ENCODE measurements at places on chromosomes 7 and 10.

DNA sequence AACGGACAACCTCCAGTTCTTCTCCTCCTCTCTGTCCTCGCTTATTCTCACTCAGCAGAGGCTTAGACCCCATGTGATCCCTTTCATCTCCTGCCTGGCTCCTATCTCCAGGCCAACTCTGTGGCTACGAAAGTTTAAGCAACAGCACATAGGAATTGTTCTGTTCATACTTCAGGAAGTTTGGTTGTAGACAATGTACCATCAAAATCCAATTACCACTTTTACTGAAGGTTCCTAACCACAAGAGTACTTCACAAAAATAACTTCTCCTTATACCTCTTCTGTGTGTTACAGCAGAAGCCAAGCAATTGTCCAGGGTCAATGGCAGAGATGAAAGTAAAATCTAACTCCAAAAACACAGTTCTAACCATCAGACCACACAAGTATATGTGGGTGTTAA, 80.0 kb downstream of the SLC25A13 start:
- DNase-seq: no peak

GRCh38 chr10:37865264-37865663, 7.9 kb upstream of the ZNF248 start:
- no peak for DNase-seq

DNA sequence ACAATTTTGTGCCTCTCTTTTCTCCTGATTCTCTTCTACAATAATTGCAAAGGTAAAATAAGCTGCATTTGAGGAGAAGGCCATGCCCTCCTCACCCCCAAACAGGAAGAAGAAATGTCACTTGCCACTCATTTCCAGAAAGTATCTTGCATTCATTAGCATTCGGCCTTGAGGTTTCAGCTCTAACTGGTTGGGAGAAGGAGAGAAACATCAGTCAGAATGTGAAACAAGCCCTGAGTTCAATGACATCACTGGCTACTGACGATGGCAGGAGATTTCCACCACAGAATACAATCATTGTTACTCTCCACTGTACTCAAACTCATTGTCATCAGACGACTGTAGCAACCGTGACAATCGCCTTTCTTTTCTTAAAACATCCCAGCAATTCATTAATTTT, 72.8 kb downstream of the PRKCQ start:
- DNase-seq: no peak

- DNase-seq: no peak
Observed at GRCh38 chr7:27073076-27073475, 22.7 kb downstream of the HOXA1 start.

DNA sequence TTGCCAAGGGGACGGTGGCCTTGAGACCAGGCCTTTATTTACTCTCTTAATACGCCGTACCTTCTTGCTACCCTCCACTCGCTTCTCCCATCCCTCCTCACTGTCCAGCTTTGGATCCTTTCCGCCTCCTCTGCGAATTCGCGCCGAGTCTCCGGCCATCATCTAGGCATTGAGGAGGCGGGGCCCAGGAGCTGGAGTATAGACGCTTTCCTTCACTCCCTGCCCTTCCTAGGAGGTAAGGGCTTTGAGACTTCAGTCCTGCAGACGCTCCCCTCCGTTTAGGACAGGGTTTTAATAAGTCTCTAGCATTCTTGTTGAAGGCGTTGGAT, 538 bp downstream of the TFAM start:
- DNase-seq: no peak

- no peak for DNase-seq
Observed at GRCh38 chr7:101169838-101170551, 4.6 kb upstream of the VGF start.

- DNase-seq: no peak
Observed at GRCh38 chr7:30048582-30048981, 20.4 kb downstream of the PLEKHA8 start.

DNA sequence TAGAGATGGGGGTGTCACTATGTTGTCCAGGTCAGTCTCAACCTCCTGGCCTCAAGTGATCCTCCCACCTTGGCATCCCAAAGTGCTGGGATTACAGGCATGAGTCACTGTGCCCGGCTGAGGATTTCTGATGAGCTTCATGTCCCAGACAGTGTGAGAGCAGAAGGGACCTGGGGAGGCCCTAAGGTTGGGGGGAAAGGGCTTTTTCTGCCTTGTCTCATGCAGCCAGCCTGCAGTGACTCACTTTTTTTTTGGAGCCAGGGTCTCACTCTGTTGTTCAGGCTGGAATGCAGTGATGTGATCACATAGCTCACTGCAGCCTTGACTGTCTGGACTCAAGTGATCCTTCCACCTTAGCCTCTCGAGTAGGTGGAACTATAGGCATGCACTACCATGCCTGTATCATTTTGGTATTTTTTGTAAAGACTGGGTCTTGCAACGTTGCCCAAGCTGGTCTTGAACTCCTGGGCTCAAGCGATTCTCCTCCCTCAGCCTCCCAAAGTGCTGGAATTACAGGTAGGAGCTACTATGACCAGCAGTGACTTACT, 14.6 kb downstream of the COL26A1 start:
- DNase-seq: no peak

DNA sequence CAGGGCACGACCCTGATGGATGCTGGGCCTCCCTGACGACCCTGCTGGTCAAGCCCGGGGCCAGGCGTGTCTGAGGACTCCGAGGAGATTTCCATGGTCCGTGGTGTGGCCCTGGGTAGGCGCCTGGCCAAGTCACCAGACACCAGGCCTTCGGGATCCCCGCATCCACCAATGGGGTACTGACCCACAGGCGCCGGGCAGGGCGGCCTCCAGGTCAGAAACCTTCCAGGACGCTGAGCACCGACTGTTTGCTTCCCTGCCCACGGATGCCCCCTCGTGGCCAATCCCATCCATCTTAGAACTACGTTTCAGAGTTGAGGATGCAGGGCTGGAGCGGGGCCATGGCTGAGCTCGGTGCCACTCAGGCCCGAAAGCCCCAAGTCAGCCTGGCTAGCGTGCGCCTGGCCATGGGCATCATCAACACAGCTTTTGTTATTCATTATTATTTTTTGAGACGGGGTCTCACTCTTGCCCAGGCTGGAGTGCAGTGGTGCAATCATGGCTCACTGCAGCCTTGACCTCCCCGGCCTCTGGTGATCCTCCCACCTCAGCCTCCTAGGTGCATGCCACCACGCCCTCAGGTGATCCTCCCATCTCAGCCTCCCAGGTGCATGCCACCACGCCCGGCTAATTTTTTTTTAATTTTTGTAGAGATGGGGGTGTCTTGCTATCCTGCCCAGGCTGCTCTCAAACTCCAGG, 7.1 kb upstream of the AMZ1 start:
- no peak for DNase-seq

GRCh38 chr10:35640951-35641675, 983 bp downstream of the FZD8 start:
- DNase-seq: no peak

DNA sequence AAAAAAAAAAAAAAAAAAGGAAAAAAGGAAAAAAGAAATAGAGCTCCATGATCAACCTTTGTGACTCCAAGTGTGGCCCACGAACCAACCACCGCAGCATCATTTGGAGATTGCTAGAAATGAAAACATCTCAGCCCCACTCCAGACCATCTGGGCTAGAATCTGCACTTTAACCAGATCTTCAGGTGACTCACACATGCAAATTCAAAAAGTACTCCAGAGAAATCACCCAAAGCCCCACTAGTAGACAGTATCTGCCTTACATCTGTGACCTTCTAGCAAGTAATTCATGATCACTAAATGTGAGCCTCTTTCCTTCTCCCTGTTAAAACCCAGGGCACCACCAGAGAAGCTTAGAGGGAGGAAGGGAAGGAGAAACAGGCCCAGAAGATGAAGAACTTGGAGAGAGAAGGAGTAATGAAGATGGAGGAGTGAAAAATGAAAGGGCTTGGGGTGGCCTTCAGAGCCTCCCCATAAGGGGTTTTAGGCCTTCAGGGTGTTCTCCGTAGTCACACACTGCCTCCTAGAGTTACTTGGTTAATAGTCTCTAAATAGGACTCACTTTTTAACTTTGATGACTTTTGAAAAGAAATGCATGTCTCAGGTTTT, 94.0 kb downstream of the SLC37A3 start:
- no peak for DNase-seq

- DNase-seq: no peak
Observed at GRCh38 chr10:122019414-122019975, 30.5 kb downstream of the TACC2 start.

GRCh38 chr10:118102121-118102520, 55.4 kb upstream of the RAB11FIP2 start:
- no peak for DNase-seq

DNA sequence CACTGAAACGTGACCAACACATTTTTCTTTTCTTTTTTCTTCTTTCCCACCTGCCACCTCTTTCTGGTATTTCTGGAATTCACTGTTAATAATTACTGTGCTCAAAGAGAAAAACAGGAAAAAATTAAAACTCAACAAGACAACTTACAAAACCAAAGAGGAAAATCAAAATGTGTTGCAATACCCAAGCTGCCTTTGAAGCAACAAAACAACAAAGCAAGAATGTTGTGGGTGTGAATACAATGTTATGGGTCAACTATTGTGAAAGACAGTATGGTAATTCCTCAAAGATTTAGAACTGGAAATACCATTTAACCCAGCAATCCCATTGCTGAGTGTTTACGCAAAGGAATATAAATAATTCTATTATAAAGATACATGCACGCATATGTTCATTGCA, 415.1 kb downstream of the GFRA1 start:
- DNase-seq: no peak

DNA sequence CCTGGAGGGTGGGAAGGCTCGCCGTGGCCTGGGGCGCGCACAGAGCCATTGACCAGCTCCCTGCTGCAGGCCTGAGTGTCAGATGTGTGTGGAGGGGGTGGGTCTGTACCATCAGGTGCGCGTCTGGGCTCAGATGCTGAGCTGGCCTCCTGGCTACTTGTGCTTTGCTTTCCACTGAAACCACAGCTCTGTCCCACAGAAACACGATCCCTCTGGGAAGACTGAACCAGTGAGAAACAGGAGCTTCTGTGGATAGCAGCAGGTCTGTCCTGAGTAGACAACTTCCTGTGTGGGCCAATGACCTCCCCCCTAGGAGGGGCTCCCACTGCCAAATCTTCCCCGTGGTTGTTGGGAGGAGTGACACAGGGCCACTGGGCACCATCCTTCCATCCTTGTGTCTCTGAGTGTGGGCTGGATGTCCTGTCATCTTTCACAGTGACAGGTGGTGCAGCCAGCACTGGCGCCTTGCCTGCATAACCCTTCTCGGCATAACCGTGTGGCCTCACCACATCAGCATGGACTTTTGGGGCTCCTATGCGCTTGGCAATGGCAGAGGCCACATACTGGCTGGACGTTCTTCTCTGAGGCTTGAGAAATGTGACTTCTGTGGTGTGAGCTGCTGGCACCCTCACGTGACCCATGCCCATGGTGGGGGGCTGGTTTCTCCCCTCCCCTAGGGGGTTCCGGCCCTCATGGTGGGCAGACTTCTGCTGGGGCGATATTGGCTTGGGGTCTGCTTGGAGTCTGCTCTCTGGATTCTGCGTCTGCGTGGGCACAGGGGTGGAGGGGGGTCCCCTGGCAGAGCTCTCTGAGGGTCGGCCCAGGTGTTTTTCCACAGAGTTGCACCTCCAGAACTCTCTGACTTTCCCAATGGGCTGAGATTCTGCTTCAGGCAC, 245.5 kb upstream of the GRB10 start:
- DNase-seq: no peak

DNA sequence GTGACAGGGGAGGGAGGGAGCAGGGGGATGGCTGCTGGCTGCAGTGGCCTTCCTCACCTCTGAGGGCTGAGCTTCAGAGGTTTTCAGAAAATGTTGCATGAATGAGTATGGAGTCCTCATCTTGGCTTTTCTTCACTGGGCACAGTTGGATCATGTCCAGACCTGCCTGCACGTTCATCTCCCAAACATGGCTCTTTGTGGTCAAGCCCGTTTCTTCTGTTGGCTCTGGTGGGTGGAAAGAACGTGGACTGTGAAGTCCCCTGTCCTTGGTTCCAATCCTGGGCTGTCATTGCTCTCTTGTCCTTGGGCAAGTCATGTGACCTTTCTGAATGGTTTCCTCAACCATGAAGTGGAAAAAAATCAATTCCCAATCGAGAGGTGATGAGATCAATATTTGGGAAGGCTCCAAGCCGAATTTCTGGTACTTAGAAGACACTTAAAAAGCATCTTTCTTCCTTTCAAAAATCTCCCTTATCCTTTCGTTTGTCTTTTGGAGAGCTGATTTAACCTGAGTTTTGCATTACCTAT, 34.5 kb downstream of the TSPAN14 start:
- DNase-seq: no peak

GRCh38 chr7:28347475-28348318, 64.6 kb upstream of the CREB5 start:
- DNase-seq: no peak

- no peak for DNase-seq
Observed at GRCh38 chr10:95559471-95559870, 1.7 kb downstream of the SORBS1 start.

DNA sequence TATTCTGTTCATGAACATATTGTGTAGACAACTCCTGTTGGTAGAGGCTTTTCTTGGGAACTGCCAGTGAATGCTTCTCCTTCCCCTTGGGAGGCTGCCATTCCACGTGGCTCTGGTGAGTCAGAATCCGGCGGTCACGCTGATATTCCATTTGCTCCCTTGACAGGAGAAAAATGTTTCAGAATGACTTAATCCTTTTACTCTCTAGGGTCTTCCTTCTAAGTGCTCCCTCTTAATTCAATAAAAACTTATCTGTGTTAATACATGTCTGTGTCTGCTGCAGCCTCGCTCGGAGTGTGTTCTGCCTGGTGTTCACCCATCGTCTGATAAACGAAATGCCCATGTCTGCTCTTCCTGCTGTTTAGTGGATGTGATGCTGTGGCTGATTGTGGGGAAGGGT, 278.6 kb downstream of the ARHGAP12 start:
- DNase-seq: no peak

GRCh38 chr7:48528646-48529045, 357.4 kb downstream of the ABCA13 start:
- DNase-seq: no peak

DNA sequence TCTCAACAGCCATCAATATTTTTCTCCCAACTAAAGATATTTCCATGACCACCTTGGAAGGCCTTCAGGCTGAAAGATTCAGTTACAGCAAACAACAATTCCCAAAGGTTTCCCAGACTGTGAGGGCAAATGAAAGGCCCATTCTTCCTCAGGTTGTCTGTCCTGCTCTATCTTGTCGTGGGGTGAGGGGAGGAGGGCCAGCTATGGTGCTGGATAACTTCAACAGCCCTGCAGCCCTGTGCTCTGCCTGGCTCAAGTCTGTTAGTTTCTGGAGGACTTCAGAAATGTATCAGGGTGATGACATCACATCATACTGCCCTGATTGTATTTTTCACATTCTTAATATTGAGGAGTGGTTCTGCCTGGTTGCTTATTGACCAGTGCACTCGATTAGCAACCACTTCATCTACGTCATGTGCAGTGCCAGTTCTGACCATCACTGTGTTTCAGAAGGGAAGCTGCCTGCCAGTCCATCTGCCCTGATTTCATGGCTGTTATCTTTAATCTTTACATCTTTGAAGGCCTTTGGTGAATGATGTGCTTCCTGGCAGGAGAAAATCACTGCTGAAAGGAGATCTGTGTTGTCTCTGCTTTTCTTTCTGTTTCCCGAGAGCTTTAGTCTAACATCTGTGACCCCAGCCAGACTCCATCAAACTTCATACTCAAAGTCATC, 135.5 kb downstream of the NRF1 start:
- DNase-seq: no peak

All from NCI-H1417 treated with DMSO at 0.1 percent for 48 hours (cell line).